ENCODE measurements at places on chromosomes 4 and X.

DNA sequence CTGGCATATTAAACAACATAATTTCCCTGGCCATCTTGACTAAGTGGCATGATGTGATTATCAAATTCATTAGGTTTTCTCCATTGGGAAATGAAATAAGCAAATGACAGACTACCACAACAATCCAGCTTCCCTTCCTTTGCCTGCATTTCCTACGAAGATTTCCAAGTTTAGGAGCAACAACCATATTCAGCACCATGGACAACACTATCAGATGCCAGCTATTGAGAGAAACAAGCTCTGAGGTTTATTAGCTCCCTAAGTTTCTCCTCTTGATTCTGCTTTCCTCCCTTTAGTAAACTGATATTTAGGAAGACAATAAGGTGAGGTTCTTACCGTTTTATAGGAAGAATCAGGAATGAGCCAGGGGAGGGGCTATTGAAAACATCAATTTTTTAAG, 36.2 kb downstream of the DCX start:
- no peak for DNase-seq

DNA sequence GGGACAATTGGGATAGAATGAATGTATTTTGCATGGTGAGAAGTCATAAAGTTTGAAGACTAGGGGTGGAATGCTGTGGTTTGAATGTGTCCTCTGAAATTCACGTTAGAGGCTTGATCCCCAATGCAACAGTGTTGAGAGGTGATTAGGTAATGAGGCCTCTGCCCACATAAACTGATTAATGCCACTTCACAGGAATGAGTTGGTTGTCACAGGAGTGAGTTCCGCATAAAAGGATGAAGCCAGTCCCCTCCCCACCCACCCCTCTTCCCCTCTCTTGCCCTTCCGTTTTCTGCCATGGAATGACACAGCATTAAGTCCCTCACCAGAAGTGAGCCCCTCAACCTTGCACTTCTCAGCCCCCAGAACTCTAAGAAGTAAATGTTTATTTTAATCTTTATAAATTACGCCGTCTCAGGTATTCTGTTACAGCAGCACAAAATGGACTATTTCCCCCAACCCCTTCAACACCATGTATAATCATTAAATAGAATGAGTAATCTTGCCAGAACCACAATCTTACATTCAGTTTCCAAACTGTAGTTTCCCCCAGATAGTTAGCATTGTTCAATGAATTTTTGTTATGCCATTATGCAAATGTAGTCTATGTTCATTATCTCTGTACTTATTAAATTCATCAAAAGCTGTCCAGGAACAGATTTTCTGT, 5.5 kb upstream of the MMAA start:
- no peak for DNase-seq

- DNase-seq = no peak
These were observed 43.3 kb downstream of the CD40LG start for GRCh38 chrX:136691028-136691809.

DNA sequence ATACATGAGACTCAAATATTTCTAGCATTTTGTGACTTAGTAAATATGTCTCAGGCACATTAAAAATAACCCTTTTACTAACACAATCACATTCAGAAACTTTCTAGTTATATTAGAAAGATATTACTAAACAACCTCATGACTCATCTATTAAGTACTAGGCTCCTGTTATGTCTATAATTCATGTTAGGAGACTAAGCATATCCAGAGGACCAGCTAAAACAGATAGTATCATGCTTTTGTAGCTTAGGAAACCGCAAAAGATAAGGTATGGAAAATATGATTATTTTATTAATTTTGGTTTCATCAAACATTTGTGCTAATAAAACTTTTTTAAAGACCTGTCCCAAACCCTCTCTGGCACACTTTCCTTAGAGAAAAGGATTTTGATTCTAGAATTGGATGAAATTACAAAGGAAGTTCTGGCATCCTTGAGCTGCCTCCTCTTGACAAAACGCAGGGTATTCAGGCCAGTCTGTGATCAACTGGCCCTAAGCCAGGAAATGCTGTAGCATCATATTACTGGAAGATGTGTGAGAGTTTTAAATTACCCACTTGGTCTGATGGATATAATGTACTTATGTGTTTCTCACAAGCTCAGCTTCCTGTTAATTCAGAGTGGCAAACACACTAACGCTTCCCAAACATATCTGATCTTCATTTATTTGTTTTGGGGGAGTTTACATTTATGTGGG, 60.4 kb downstream of the NRK start:
- no peak for DNase-seq

- no peak for DNase-seq
These were observed 18.6 kb upstream of the HSD17B10 start for GRCh38 chrX:53452812-53453211.

GRCh38 chrX:27987862-27988646, 6.8 kb upstream of the DCAF8L1 start:
- DNase-seq = no peak

- DNase-seq = no peak
These were observed 65.3 kb downstream of the CASP3 start for GRCh38 chr4:184583738-184584502.

DNA sequence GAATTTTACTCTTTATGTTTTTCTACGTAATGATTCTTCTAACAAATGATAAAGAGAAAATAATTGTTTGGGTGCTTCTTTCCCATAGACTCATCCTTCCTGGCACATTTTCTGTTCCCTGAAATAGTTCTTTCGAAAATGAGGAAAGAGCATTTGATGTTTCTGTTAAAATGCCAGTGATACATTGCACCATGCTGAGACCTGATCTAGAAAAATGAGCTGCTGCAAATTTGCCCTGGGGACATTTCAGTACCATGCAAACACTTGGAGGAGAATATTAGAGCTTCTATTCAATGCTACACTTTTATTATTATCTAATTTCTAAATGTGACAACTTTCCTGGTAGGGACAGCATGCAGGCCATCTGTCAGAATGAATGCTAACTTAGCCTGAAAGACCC, 83.3 kb downstream of the C4orf33 start:
- no peak for DNase-seq

DNA sequence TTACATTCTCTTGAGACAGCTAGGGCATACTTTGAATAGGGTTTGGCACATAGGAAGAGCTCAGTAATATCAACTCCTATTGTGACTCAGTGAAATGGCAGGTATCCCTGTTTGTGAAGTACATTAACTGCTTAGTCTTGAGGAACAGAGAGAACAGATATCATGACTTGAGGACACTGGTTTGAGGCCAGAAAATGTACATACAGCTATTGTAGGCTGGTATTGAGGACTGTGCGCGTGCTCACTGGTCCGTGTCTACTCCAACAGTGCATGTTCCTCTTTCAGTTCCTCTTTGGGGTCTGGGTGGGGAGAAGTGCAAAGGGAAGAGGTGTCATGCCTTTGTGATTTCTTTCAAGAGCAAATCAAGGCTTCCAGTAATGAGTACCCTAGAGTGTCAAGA, 34.6 kb upstream of the TBC1D9 start:
- DNase-seq = no peak

- no peak for DNase-seq
These were observed 116.1 kb downstream of the MAPK10 start for GRCh38 chr4:86243750-86244149.

- no peak for DNase-seq
These were observed 540.0 kb downstream of the SPRY1 start for GRCh38 chr4:123936621-123937043.

DNA sequence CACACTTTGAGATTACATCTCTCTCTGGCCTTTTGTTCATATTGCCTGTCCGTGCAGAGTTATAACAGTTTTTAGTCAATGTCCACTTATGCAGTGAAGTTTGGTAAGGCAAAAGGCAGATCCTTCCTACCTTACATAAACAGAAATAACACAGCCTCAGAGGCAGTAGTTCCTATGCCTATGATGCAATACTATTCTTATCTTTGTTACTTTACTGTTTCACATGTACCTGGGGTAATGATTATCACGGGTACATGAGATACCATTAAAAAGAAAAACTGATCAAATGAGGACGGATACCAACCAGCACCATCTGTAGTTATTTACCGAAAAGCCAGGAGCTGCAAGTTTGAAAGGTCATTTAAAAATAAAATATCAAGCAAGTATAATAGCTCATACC, 166.8 kb downstream of the BTC start:
- no peak for DNase-seq

DNA sequence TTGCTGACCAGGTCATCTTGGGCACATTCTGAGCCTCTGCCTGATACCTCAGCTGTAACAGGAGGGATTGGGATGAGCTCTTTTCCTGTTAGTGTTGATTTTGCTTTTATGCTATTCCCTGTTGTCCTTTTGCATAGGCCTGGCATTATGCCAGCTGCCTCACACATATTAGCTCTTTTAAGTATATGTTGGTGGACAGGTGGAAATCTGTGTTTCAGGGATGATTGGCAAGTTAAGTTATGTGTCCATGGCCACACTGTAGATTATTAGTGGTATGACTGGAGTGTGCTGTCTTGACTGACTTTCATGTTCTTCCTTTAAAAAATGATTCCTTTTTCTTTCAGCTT, 28.9 kb downstream of the NSD2 start:
- no peak for DNase-seq

DNA sequence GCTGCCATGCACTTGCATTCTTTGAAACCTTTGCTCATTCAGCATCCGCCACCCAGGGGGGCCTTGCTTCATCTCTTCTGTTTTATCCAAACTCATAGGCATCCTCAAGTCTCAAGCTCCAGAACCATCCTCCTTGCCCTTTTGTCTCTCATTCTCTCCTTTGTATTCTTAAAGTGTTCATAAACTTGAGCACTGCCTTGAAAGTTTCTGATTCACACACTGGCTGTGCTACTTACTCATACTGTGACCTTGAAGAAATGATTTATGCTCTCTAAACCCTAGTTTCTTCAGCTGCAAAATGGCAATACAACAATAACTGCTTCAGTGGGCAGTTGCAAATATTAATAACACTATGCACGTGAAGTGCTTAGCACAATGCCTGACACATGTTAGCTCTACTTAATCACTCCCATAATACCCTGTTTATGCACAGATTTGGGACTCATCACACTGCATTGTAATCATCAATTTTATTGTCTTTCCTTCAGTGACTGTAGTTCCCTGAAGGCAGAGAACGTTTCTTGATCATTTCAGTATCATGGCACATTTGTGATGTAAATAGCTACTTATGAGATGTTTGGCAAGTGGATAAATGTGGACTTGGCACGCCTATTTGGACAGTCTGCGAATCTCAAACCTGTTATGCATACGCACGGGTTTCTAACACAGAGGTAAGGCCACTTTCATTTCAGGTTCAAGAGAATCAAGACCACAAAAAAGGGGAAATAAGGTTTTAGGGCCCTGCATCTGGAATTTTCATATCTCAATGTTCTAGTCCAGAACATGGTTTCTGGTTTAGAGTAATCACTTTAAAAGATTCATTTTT, 291.0 kb downstream of the LDB2 start:
- no peak for DNase-seq

DNA sequence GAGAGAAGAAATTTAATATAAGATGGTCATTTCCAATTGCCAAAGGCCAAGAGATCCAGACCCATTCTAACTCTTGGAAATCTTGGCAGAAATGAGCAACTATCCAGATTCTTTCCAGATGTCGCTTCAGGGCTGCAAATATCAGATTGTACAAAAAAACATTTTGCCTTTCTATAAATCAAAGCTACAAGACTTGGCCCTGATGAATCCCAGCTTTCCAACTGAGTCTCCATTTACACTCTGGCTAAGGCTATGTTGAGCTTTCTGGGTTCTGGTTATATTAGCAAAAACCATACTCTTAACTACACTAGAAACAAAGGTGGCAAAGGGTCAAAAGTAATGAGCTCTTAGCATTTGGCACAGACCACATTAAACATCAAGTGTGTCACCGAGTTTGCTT, 345.8 kb downstream of the OPHN1 start:
- DNase-seq = peak; percentile 42

DNA sequence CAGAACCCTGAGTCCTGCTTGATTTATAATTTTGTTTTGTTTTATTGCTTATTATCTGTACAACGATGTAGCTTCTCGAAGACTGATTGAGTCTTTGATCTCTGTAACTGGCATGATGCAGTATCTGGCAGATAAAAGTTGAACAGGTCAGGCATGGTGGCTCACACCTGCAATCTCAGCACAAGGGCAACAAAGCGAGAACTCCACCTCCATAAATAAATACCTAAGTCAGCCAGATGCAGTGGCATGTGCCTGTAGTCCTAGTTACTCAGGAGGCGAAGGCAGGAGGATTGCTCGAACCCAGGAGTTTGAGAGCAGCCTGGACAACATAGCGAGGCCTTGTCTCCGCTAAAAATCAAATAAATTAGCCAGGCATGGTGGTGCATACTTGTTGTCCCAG, 15.7 kb upstream of the WDR19 start:
- no peak for DNase-seq

GRCh38 chrX:23008431-23009099, 8.8 kb downstream of the DDX53 start:
- no peak for DNase-seq

DNA sequence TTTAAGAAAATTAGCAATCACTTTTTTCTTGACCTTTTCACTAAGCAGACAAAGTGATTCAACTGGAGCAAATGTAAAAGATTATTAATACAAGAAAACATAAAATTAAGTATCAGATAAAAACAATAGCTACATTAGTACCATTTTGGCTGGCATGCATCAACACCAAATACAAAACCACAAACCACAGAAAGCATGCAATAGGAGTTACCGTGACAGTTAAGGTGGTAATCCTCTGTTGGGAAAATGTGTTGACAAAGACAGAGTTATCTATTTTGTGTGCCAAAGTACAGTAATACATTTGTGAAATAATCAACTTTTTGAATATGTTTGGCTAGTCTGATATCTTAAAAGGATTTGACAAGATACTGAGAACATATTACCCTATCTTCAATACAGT, 89.8 kb upstream of the ETNPPL start:
- no peak for DNase-seq

DNA sequence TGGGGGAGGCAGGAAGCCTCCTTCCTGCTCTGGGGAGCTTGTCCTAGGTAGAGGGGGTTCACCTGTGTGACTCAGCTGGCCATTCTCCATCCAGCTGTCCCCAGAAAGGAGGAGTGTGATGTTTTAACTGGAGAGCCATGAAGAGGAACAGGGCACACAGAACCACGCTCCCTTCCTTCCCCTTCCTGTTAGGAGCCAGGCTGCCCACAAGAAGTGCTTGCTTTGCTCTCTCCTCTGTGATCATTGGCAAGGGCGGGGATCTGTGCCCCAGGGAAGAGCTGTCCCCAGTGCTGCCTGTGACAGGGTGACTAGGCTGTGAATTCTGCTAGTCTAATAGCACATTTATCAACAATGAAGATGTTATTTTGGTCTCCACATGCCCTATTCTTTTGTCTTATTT, 169.6 kb upstream of the GATB start:
- DNase-seq = no peak

- no peak for DNase-seq
These were observed 8.5 kb upstream of the KLHL34 start for GRCh38 chrX:21666679-21667078.

DNA sequence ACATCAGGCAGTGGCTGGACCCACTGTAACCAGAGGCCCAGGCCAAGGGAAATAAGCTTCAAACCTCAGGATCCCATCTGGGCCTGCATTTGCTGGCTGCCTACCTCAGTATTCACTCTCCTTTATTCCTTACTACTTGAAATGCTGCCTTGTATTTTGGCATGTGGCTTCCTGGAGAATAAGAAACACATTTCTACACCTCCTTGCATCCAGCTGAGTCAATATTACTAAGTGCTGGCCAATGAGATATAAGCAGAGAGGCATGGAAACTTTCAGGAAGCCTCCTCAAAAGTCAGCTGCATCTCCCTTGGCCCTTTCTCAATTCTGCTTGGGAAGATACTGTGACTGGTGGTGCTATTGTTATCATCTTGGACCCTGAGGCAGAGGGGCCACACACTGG, 59.8 kb upstream of the RELL1 start:
- DNase-seq = no peak

- no peak for DNase-seq
These were observed 78.5 kb downstream of the APBB2 start for GRCh38 chr4:41135801-41136200.
